ENCODE measurements at places on chromosomes 1 and 21.
A peak's percentile ranks its signal among the peaks of the same experiment; 100 is the strongest.

- H3K4me1 ChIP-seq = peaks cover 18% of the 10 kb centered on the region
- no peak overlapping the region for H3K4me3 ChIP-seq
- no peak for DNase-seq
- H3K27me3 ChIP-seq = no peaks in the 10 kb centered on the region
- no peaks in the 10 kb centered on the region for H3K36me3 ChIP-seq
Measured at GRCh38 chr1:13731897-13732296, 31.9 kb downstream of the PRDM2 start.

GRCh38 chr1:44617703-44618029, 56.6 kb downstream of the TMEM53 start:
- DNase-seq = no peak
- no peaks in the 10 kb centered on the region for H3K4me1 ChIP-seq
- peaks cover 19% of the 10 kb centered on the region for H3K27me3 ChIP-seq
- no peak overlapping the region for H3K4me3 ChIP-seq
- H3K36me3 ChIP-seq = no peaks in the 10 kb centered on the region
- H3K27ac ChIP-seq = no peak overlapping the region

- H3K4me1 ChIP-seq = peaks cover 17% of the 10 kb centered on the region
- H3K36me3 ChIP-seq = no peaks in the 10 kb centered on the region
- no peak overlapping the region for H3K4me3 ChIP-seq
Measured at GRCh38 chr1:8473891-8474300, 156.0 kb downstream of the SLC45A1 start.

- H3K27ac ChIP-seq = no peak overlapping the region
- H3K4me3 ChIP-seq = peak overlapping the region; percentile 15
- H3K4me1 ChIP-seq = peaks cover 9% of the 10 kb centered on the region
- peaks cover 39% of the 10 kb centered on the region for H3K27me3 ChIP-seq
Measured at GRCh38 chr1:1033731-1034438, 14.0 kb downstream of the AGRN start.

- H3K27me3 ChIP-seq = no peaks in the 10 kb centered on the region
- no peaks in the 10 kb centered on the region for H3K36me3 ChIP-seq
- no peaks in the 10 kb centered on the region for H3K4me1 ChIP-seq
- H3K4me3 ChIP-seq = no peak overlapping the region
- DNase-seq = no peak
- no peak overlapping the region for H3K27ac ChIP-seq
Measured at GRCh38 chr1:162774007-162774406, 16.5 kb upstream of the HSD17B7 start.

DNA sequence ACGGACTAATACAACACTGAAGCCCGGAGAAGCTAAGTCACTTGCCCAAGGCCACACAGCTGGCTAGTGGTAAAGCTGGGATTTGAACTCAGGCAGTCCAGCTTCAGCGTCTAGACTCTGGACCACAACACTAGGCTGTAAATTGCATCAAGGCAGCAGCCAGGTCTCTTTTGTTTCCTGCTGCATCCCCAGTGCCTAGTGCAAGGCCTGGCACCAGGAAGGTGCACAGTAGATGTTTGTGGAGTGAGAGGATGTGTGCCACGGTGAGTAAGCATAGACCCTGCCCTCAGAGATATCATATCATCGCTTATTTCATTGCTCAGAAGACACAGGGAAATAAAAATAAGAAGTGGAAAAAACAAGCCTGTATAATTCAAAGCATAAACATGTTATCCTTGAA, 40.9 kb downstream of the IGSF21 start:
- peaks cover 12% of the 10 kb centered on the region for H3K4me1 ChIP-seq
- no peaks in the 10 kb centered on the region for H3K27me3 ChIP-seq
- DNase-seq = no peak

Data from transverse colon (tissue), 4 donors.